Endodermal cell (in vitro differentiated cells): ENCODE measurements at places on chromosomes 5 and 9. TPM values are rescaled to one million over a fixed set of nuclear protein-coding genes. Genes with fewer than 3 reads are reported as not detected.

DNA sequence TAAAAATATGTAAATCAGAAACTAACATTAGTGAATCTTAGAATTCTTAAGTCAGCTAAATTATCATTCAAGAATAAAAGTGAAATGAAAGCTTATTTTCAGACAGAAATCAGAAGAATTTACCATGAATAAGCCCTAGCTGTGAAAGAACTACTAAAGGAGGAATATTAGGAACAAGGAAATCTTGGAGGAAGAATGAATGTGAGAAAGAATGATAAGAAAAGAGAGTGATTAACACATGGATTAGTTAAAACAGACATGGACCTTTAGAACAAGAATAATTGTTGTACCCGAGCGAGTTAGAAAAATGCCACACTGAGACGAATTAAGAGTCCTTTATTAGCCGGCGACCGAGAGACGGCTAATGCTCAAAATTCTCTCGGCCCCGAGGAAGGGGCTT lies 24.1 kb upstream of the RHOBTB3 start:
- H3K27me3 ChIP-seq: no peaks in the 10 kb centered on the region
- H3K36me3 ChIP-seq: peaks cover 21% of the 10 kb centered on the region
- DNase-seq: no peak
- peaks cover 5% of the 10 kb centered on the region for H3K4me1 ChIP-seq
- peak overlapping the region; percentile 74 for H3K27ac ChIP-seq

- H3K4me3 ChIP-seq: no peak overlapping the region
- no peaks in the 10 kb centered on the region for H3K4me1 ChIP-seq
- no peak for DNase-seq
- H3K27me3 ChIP-seq: no peaks in the 10 kb centered on the region
- H3K27ac ChIP-seq: no peak overlapping the region
Observed at GRCh38 chr5:92963800-92964199, 617.2 kb downstream of the NR2F1-AS1 start.

DNA sequence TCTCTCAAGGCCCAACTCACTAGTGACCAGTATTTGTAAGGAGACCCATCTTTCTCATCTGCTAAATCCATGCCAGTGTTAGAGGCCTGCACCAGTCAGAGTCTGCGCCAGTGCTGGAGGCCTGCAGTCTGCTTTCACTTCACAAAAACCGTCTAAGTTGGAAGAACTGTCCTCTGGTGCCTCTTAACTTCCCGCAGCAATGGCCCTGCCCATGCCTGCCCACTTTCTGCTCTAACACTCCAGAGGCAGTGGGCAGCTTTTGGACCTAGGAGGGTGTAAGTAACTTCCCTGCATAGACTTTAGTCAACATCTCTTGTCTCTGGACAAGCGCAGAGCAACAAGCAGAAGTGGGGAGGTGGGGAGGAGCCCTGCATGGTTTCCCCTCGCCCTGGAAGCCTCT lies 152.9 kb downstream of the AUH start:
- no peaks in the 10 kb centered on the region for H3K4me1 ChIP-seq
- H3K27me3 ChIP-seq: no peaks in the 10 kb centered on the region
- H3K4me3 ChIP-seq: no peak overlapping the region
- no peak for DNase-seq
- no peaks in the 10 kb centered on the region for H3K36me3 ChIP-seq
- H3K27ac ChIP-seq: no peak overlapping the region

GRCh38 chr9:21239911-21240310 lies at the start of gene IFNA14:
IFNA14 (minus strand) TSS chr9:21240005; CDS start chr9:21239935, 70 bp downstream.
- H3K4me3 ChIP-seq: no peak within 1 kb of the TSS
- DNase-seq: no peak
- no peaks in the 10 kb centered on the region for H3K4me1 ChIP-seq
- no peak within 1 kb of the TSS for H3K27ac ChIP-seq
- peaks cover 50% of the 10 kb centered on the region for H3K27me3 ChIP-seq

- H3K4me1 ChIP-seq: no peaks in the 10 kb centered on the region
- peaks cover 9% of the 10 kb centered on the region for H3K27me3 ChIP-seq
- H3K36me3 ChIP-seq: no peaks in the 10 kb centered on the region
- H3K4me3 ChIP-seq: no peak overlapping the region
- DNase-seq: no peak
- no peak overlapping the region for H3K27ac ChIP-seq
Observed at GRCh38 chr5:107331312-107331711, 339.4 kb downstream of the EFNA5 start.

PCDHA8 gene
- total RNA-seq: 1.9 and 2.5 TPM in 2 replicates

DNA sequence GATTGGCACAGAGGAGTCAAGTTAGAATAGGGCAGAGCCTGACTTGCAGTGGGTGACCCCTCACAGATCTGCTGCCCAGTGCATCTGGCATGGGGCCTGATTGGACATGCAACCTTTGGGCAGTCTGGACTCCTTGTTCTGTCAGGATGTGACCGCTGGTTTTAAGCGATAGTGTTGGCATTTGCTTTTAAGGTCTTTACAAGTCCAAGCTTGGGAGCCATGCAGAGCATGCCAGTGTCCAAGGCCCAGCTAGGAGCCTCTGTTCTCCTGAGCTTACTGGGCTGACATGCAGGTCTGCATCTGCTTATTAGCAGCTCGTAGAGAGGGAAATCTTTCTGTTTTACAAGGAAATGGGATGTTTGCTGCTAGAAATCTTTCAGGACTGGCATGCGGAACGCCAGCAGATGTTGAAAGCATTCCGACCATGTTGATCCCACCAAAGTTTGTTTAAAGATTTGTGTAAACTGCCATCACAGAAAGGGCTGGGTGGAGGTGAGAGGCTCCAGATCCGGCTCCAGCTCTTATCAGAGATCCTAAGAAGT lies 27.5 kb downstream of the GADD45G start:
- H3K4me3 ChIP-seq: no peak overlapping the region
- H3K27ac ChIP-seq: no peak overlapping the region
- no peaks in the 10 kb centered on the region for H3K36me3 ChIP-seq
- DNase-seq: no peak
- peaks cover 20% of the 10 kb centered on the region for H3K4me1 ChIP-seq
- H3K27me3 ChIP-seq: no peaks in the 10 kb centered on the region

CCDC192 gene
- 0.48 TPM in 1 of 2 replicates, not detected in the other for total RNA-seq

DNA sequence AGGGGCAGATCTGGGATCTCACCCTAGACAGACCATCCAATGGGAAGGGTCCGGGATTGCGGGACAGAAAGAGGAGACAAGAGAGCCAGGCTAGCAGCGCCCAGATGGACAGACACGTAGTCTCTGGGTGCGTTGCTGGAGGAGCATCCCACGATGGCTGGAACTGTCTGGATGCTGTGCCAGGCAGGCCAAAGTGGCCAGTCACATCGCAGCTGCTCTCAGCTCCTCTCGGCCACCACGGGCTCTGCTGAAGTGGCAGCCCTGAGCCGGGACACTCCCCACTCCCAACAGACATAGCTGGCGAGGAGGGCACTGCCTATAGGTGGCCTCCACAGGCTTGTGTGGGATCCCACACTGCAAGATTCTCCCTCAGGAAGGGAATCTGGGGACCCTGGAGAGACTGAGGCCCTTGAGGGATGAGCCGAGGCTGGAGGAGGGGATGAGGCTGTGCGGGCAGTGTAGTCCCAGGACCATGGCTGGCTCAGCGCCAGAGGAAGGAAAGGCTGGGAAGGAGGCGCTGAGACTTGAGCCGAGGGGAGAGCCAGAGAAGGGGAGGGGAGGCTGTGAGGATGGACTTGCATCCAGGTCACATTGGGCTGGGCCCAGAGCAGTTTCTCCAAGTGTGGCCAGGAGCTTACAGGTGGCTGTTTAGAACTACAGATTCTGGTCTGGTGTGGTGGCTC lies 10.3 kb upstream of the WDR5 start:
- H3K4me1 ChIP-seq: no peaks in the 10 kb centered on the region
- H3K27ac ChIP-seq: no peak overlapping the region
- H3K4me3 ChIP-seq: no peak overlapping the region
- H3K36me3 ChIP-seq: no peaks in the 10 kb centered on the region

GRCh38 chr5:68749631-68750030 lies 344.2 kb upstream of the SLC30A5 start:
- H3K36me3 ChIP-seq: no peaks in the 10 kb centered on the region
- no peaks in the 10 kb centered on the region for H3K4me1 ChIP-seq
- no peak overlapping the region for H3K4me3 ChIP-seq
- no peak overlapping the region for H3K27ac ChIP-seq

DNA sequence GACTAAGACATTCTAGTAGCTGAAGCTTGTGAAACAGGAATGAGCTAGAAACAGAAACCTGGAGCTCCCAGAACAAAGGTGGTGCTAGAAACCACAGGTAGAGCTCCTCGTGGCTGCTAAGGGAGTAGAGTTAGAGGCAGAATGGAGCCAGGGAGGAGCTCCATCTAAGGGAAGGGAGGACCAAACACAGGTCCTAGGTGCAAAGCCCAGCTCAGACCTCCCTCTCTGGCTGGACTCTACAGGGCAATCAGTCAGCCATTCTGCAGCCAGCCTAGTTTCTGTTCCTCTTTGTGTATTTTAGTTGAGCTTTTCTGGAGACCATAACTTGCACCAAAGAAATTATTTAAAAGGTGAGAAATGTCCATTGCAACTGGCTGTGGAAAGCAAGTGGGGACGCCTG lies 70.4 kb downstream of the CRB2 start:
- H3K27me3 ChIP-seq: no peaks in the 10 kb centered on the region
- no peak overlapping the region for H3K27ac ChIP-seq
- peak; percentile 52 for DNase-seq
- no peaks in the 10 kb centered on the region for H3K4me1 ChIP-seq
- no peaks in the 10 kb centered on the region for H3K36me3 ChIP-seq

- H3K27ac ChIP-seq: no peak overlapping the region
- H3K4me1 ChIP-seq: no peaks in the 10 kb centered on the region
- no peaks in the 10 kb centered on the region for H3K36me3 ChIP-seq
- no peak overlapping the region for H3K4me3 ChIP-seq
- H3K27me3 ChIP-seq: no peaks in the 10 kb centered on the region
- no peak for DNase-seq
Observed at GRCh38 chr9:81424431-81424830, 264.9 kb downstream of the TLE1 start.

DNA sequence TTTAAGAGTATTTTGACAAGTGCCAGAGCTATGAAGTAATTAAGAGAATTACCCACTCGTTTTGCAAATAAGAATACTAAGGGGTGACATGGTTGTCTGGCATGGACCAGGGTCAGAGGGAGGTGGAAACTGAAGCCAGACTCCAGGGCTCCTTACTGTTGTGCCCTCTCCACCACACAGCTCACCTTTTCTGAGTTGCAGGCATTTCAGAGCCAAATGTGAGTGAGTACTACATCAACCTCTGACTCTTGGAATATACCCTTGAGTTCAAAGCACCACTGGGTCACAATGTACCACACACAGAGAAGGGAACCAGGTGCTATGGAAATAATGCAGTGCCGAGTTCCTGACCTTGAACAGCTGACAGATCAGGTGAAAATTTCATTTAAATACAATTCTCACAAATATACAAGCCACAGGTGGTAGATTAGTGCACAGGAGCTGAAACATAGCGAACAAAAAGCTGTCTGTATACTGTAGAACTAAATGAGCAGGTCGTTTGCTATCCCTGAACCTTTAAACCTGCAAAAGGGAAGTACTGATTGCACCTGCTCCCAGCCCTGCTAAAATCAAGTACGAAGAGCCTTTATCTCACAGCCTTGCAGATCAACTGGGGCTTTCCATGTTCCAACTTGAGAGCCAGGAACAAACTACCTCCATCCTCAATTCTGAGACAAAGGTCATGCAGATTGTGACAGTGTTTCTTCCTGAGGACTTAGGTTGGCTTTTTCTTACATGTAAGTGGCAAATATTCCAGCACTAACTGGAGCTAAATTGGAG lies 57.0 kb downstream of the GOLM1 start:
- H3K36me3 ChIP-seq: peaks cover 8% of the 10 kb centered on the region
- no peaks in the 10 kb centered on the region for H3K4me1 ChIP-seq
- DNase-seq: no peak
- no peak overlapping the region for H3K4me3 ChIP-seq
- no peaks in the 10 kb centered on the region for H3K27me3 ChIP-seq

DNA sequence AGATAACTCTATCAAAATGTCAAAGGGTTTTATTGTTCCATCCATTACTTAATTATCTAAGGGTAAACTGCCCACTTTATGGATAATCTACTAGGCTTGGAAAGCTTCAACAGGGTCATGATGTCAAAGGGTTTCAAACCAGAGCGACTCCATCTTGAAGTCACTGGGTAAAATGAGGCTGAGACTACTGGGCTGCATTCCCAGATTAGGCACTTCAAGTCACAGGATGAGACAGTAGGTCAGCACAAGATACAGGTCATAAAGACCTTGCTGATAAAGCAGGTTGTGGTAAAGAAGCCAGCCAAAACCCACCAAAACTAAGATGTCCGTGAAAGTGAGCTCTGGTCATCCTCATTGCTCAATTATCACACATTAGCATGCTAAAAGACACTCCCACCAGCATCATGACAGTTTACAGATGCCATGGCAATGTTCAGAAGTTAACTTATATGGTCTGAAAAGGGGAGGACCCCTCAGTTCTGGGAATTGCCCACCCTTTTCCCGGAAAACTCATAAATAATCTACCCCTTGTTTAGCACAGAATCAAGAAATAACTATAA lies 138.6 kb downstream of the GNAQ start:
- no peaks in the 10 kb centered on the region for H3K36me3 ChIP-seq
- H3K27ac ChIP-seq: no peak overlapping the region
- peaks cover 5% of the 10 kb centered on the region for H3K4me1 ChIP-seq
- no peak for DNase-seq

DNA sequence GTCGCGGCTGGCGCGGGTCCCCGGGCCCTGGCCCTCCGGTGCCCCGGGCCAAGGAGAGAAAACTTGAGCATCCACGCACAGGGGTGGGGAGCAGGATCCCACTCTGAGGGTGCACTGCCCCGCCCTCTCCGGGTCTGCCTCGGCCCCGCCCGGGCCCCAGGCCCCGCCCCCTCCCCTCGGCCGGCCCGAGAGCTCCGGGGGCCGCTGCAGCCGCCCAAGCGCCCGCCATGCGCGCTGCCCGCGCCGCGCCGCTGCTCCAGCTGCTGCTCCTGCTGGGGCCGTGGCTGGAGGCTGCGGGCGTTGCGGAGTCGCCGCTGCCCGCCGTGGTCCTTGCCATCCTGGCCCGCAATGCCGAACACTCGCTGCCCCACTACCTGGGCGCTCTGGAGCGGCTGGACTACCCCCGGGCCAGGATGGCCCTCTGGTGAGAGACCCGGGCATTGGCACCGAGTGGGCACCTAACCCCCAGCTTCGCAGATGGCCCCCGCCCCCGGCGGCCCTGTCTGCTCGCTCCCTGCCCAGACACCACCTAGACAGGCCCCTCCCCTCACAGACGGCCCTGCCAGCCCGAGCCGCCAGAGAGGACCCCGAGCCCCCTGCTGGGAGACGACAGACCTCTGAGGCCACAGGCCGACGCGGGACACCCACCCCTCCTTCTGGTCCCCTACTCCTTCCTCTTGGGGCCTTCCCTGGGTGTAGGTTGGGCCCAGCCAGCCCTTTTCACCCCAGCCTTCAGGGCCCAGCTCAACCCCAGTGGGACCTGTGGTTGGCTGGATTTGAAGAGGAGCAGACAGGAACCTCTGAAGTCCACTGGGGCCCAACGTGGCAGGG lies at the start of gene CERCAM:
TSS of gene CERCAM (plus strand) at position 207 of the 831 bp plus-strand sequence. CDS start at position 228, 21 bp downstream.
- H3K36me3 ChIP-seq: no peaks in the 10 kb centered on the region
- peak within 1 kb of the TSS; percentile 63 for H3K27ac ChIP-seq
- no peaks in the 10 kb centered on the region for H3K4me1 ChIP-seq
- DNase-seq: peak; percentile 83

DNA sequence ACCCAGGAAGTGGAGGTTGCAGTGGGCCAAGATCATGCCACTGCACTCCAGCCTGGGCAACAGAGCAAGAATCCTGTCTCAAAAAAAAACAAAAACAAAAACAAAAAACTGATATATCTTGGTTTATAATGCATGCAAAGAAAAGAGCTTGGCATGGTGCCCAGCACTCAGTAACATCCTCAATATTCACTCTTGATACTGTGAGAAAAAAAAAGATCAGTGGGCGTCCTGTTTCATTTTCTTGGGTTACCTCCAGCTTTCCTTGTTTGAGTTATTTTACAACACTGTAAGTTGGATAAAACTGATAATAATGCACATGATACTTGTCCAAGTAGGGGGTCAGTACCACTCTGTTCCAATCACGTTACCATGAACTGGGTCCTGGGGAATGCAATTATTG lies 7.8 kb downstream of the PHYHD1 start:
- no peak overlapping the region for H3K4me3 ChIP-seq
- no peaks in the 10 kb centered on the region for H3K27me3 ChIP-seq
- H3K27ac ChIP-seq: no peak overlapping the region
- no peaks in the 10 kb centered on the region for H3K4me1 ChIP-seq
- no peak for DNase-seq
- H3K36me3 ChIP-seq: no peaks in the 10 kb centered on the region
